ENCODE measurements at places on chromosomes 12 and 14. TPM values are rescaled to one million over a fixed set of nuclear protein-coding genes. Genes with fewer than 3 reads are reported as not detected.

DNA sequence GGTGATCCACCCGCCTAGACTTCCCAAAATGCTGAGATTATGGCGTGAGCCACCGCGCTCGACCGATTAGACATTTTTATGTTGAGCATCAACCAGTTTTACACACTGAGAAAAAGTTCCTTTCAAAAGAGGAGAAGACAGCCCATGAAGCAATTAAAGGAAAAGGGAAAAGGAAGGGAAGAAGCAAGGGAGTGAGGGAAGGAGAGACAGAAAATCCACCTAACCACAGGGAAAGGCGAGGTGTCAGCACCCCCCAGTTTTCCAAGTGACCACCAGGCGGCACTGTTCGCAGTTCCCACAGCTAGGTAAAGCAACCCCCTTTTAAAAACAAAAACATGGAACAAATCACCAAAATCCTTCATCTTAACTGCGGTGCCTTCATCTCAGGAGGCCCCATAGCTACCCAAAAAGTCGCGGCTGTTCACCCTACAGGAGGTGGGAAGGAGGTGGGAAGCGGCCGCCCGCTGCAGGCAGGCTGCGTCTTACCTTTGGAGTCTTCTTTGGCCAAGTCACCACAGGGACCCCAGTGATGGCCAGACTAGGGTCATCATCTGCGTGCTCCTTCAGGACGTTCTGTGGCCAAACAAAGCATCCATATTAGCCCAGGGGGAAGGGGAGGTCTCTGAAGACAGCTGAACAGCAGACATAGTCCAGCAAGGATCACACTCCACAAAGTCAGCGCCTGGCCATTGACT is 86.6 kb downstream of the KDM2B start:
- no peak for DNase-seq

- no peak for DNase-seq
Observed at GRCh38 chr14:29054119-29054518, 287.5 kb downstream of the FOXG1 start.

PRKAB1 gene
- 18.2 TPM for total RNA-seq

FOXN4 gene
- total RNA-seq = not detected

GRCh38 chr14:63874223-63874622 is 21.4 kb downstream of the SYNE2 start:
- DNase-seq = no peak

TAS2R7 gene
- total RNA-seq = not detected

MORN3 gene
- total RNA-seq = 1.3 TPM

- DNase-seq = no peak
Observed at GRCh38 chr14:47427629-47428028, 247.8 kb downstream of the MDGA2 start.

- no peak for DNase-seq
Observed at GRCh38 chr12:115818973-115819372, 458.5 kb downstream of the MED13L start.

SERPINA9 gene
- total RNA-seq = not detected

DNA sequence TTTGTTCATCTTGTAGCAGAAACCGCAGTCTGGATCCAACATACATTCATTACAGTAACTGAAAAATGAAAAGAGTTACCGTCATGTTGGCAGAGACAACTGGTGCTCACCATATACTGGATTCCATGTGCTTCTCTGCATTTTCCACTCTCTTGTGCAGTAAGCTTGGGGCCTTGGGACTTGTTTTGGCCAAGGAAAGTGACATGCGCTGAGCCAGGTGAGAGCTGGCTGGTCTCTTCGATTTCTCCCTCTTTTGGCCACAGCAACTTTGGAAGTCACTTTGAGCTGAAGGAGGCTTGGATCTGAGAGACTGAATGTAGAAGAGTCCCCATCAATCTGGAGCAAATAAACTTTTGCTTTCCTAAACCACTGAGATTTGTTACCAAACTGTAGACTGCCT is 210.6 kb upstream of the ABCD2 start:
- DNase-seq = no peak

GRCh38 chr14:100719976-100720520 is 6.6 kb upstream of the DLK1 start:
- no peak for DNase-seq

DNA sequence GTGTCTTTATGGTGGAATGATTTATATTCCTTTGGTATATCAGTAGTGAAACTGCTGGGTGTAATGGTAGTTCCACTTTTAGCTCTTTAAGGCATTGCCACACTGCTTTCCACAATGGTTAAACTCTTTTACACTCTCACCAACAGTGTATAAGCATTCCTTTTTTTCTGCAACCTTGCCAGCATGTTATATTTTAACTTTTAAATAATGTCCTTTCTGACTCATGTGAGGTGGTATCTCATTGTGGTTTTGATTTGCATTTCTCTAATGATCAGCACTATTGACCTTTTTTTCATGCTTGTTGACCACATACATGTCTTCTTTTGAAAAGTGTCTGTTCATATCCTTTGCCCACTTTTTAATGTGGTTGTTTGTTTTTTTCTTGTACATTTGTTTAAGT is 142.5 kb downstream of the MSRB3 start:
- DNase-seq = no peak

DNAH10 gene
- total RNA-seq = 1.0 TPM

DNA sequence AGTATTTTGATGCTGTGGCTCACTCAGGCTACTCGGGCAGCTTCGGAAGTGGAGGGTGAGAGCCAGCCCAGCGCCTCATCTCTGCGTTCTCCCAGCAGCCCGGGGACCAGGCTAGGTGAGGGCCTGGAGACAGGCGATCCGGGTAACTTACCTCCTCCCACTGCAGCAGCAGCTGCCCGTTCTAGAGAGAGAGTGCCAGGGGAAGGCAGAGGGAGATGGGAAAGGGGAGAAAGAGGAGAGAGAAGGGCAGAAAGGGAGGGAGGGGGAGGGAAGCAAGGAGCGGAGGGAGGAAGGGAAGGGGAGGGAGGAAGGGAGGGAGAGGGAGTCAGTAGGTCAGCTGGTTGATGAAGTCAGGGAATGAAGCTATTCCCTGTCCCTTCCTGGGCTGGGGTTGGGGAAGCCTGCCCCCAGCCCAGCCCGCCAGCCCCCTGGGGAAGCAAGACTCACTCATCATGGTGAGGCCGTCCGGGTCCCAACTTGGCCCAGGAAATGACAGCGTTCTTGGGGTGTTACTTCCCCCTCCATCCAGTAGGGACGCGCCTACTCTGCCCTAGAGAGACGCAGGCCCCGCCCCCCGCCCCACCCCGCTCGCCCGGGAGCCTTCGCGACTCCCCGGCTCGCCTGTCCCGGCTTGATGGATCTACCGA is at the start of gene IFI27L2:
Gene IFI27L2, minus strand, starts transcription at position 494 of the 647 bp plus-strand sequence. Its CDS starts 40 bp downstream, at position 454.
- peak; percentile 72 for DNase-seq

GRCh38 chr14:53452005-53452673 is 299.0 kb upstream of the DDHD1 start:
- DNase-seq = no peak

MYF5 gene
- not detected for total RNA-seq

- no peak for DNase-seq
Observed at GRCh38 chr14:32567543-32568384, 238.7 kb downstream of the AKAP6 start.

DNA sequence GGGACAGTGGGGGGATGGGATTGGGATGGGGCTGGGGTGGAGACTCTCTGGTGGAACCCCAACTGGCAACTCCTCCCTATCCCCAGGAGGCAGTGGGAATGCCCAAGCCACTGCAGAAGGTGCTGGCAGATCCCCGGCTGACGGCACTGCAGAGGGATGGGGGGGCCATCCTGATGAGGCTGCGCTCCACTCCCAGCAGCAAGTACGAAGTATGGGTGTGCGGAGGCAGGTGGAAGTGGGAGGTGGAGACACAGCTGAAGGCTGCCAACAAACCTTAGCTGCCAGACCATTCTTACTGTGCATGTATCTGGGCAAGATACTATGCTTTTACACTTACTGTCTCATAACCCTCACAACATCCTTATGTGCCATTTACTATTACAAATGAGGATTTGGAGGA is 8.2 kb downstream of the ARHGEF40 start:
- no peak for DNase-seq

OR11G2 gene
- not detected for total RNA-seq

- no peak for DNase-seq
Observed at GRCh38 chr14:100729982-100730381, 3.3 kb downstream of the DLK1 start.

FAIM2 gene
- total RNA-seq = 0.78 TPM

GRCh38 chr12:105449431-105449830 is 118.9 kb downstream of the C12orf75 start:
- no peak for DNase-seq

TAS2R30 gene
- total RNA-seq = 3.9 TPM

- DNase-seq = no peak
Observed at GRCh38 chr14:97177016-97177415, 379.8 kb downstream of the VRK1 start.

GRCh38 chr12:1994429-1995143 is 9.7 kb downstream of the DCP1B start:
- no peak for DNase-seq

DNA sequence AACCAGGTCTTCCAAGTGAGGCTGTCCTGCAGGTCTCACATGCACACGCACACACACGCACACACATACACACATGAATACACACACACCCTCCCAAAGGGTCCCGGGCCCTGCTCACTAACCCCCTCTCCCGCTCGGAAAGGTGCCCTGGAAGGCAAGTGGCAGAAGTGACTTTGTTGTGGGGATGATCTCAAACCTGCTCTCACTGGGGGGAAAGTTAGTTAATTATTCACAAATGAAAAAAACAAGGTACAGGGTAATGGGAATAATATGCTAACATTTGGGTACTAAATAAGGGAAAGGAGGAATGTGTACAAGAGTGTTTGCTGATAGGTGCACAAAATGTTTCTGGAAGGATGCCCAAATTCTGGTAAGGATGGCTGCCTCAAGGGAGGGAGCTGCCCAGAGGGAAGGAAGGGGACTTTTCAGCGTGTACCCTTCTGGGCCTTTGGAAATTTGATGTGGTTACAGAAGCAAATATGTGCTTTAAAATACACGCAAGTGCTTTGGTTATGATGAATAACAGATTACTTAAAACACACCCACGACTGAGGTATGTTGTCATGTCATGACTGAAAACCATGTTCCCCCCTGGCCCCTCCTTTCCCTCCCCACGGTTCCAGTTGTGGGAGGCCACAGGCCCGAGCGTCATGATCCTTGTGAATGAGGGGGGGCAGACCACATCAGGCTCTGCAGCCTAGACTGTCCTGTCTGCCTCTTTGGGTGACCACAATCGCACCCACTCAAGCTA is 43.3 kb upstream of the PLEKHG6 start:
- no peak for DNase-seq

GRCh38 chr12:31477687-31478086 is 113.2 kb downstream of the DENND5B start:
- DNase-seq = no peak

GPRC5A gene
- total RNA-seq = 0.80 TPM

GRCh38 chr14:92489394-92490238 is 24.0 kb upstream of the RIN3 start:
- DNase-seq = no peak

- no peak for DNase-seq
Observed at GRCh38 chr12:56398324-56398723, 35.7 kb upstream of the APOF start.

C2CD5 gene
- total RNA-seq = 34.3 TPM

DNA sequence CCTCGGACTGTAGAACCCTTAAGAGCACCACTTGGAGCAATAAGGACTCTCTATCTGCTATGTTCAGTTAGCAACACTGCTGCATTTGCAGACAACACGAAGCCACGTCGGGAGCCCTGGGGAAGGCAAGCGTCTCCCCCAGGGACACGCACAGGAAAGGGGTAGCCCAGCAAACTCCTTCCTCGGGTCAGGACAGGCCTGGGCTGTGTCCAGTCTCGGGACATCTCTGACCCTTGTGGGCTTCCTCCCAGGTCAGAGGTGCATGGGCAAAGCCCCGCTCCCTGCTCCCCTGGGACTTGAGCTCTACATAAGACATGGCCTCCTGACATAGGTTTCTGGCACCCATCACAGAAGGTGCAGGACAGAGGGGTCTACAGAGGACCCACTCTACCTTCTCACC is 119.5 kb downstream of the PIWIL1 start:
- DNase-seq = no peak
